ENCODE measurements at places on chromosomes 7 and 10.

DNA sequence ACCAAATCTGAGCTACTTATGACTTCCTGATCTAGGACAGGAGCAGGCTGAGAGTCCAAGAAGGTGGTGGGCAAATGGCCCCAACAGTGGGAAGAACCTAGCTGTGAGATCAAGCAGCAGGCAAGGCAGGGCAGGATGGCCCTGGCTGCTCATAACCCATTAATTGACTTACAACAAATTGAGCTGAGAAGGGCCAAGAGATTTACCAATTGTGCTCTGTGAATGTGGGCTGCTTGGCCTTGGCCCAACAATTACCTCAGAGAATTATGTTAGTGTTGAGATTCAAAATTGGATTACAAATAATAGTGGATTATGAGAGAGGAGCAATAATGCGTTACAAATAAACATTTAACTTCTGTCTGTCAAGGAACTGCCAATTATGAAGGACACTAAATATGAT is 956.5 kb downstream of the KCNMA1 start:
- DNase-seq: no peak

- no peak for DNase-seq
Measured at GRCh38 chr7:100163871-100164270, 4.5 kb downstream of the GAL3ST4 start.

- DNase-seq: no peak
Measured at GRCh38 chr7:116231949-116232348, 21.6 kb downstream of the TES start.

DNA sequence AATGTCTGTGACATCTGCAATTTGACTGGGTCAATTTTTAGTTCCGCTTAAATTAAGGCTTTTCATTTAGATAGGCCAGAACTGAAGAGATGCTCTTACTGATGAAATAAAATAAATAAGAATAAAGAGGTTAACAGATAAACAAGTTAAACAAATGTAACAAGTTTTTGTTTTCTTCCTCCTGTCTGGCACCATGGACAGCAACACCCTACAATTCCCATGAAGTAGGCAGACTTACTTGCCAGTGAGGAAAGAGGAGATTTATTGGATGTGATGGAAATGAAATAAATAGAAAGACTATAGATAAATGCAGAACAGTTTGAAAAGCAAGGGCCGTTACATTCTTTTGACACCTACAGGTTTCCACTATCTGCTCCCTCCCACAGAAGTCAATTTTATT is 118.5 kb downstream of the AMPH start:
- no peak for DNase-seq

- no peak for DNase-seq
Measured at GRCh38 chr7:142745091-142745635, 4.1 kb upstream of the PRSS1 start.

DNA sequence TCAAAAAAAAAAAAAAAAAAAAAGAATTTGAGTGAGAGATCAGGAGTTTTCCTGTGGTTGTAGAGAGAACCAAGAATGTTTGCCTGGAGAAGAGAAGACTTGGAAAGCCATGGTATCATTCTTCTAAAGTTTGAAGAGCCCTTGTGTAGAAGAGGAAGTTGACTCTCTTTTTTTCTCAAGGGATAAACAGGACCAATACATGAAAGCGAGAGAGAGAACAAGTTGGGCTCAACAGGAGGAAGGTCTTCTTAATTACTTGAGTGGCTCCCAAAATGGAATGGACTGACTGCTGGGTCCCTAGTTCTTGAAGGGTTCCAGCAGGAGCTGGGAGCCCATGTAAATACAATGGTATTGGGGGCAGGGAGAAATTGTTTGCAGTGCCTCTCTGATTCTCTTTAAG is 173.3 kb upstream of the ADO start:
- no peak for DNase-seq

DNA sequence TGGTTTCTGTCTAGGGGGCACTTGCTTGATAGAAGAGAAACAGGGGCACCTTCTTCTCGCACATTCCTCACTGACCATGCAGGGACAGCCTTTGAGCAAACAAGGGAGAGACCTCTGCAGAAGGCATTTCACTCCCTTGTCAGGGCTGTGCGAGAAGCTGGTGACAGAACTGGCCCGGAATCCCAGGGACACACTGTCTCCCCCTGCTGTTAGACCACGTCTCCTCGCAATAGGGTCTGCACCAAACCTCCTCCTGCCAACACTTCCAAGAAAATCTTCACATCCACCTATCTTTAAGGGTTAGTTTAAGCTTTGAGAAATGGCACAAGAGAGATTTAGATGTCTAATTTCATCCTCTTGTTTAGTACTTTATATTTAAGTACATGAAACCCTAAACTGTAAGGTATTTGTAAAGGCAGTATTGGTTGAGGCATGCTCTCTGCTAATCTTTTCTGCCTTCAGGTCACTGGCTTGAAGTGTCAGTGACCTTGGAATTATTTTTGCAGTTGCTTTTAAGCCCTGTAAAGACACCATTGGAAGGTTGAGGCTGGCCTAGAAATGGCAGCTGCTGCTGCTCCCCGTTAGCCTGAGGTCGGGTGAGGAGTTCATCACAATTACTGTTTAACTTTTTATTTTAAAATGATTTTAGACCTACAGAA is 37.0 kb downstream of the RBM20 start:
- DNase-seq: no peak

Data from activated naive CD8-positive, alpha-beta T cell treated with anti-CD3 and anti-CD28 coated beads, Interleukin-2, amount 50 U/mL, for 16 hours (primary cell).